NCI-H460 (cell line): ENCODE measurements at places on chromosomes 6 and 20. TPM values are rescaled to one million over a fixed set of nuclear protein-coding genes. Genes with fewer than 3 reads are reported as not detected.
A peak's percentile ranks its signal among the peaks of the same experiment; 100 is the strongest.

- DNase-seq = no peak
Measured at GRCh38 chr20:35111141-35111888, 18.7 kb upstream of the TRPC4AP start.

DNA sequence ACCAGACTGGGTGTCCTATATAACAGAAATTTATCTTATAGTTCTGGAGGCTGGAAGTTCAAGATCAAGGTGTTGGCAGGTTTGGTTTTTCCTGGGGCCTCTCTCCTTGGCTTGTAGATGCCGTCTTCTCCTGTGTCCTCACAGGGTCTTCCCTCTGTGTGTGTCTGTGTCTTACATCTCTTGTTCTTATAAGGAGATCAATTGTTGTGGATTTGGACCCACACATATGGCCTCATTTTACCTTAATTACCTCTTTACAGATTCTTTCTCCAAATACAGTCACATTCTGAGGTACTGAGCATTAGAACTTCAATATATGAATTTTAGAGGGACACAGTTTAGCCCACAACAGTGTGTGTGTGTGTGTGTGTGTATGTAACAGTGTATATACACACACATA lies 74.5 kb downstream of the EDN1 start:
- DNase-seq = no peak

The SAMD5 gene
- total RNA-seq = 11.5 and 12.7 TPM in 2 replicates

The SFT2D1 gene
- 42.2 and 50.7 TPM in 2 replicates for total RNA-seq

DNA sequence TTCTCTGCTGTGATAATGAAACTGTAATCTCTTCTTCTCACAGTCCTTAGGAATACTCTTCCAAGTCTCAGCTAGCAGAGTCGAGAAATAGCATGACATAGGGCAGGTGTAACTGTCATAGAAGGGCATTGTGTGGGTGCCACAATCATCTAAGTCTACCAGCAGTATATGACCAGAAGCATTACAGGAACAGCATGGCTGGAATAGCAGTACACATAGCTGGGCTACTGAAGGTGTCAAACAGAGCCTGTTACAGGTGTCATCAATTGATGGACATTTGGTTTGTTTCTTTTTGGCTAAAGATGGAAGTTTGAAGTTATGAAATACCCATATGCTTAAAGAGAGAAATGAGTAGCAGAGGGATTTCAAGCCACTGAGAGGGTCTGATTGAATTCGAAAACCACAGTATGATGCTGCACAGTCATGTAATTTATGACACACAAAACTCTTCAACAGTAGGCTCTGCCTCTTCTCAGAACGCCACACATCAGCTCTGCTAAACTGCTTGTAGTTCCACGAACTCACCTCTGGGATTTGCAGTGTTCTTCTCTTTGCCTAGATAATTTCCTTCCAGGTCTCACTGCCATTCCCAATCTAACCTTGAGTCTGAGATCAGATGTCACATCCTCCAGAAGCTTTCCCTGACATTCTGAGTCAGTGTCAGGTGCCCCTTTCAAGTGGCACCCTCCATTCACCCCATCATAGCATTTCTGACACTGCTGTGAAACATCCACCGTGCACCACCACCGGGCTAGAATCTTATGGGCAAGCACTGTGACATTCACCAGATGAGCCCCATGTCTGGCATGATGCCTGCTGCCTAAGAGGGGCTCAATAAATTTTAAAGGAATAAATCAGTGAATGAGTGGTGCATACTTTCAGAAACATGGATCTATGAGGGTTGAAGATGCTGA lies 151.0 kb downstream of the ADAT2 start:
- no peak for DNase-seq

- no peak for DNase-seq
Measured at GRCh38 chr6:29845405-29846006, 17.9 kb downstream of the HLA-G start.

DNA sequence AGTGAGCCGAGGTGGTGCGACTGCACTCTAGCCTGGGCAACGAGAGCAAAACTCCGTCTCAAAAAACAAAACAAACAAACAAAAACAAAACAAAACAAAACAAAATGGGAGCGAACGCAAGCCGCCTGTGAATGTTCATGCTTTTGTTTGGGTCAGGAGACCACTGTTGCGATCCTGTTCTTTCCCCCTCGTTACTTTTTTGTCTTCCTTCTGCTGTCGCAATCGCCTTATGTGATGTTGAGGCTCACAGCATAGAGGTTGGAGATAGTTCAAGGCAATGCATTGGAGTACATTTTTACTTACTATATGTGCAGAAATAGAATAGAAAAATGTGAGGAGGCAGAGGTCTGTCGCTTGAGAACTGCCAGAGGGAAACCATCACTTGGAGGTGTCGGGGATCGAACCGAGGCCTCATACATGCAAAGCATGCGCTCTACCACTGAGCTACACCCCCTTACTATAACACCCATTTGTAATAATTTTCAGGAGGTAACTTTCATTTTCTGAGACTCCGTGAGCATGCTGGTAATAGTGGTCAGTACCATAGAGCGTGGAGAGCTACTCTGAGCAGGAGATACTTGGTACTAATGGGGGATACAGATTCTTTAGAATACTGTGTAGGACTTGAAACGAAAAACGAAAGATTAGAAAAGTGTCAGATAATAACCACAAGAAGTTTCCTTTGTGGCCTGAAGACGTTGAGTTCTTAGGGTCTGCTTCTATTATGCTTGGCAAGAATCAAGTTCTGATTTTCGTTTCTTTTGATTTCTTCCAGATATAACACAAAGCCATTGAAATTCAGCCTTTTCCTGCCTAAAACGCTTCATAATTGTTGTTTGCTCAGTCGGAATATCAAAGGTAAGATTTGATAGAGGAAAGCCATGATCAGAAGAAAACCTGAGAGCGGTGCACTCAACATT lies 121.1 kb downstream of the TRIM27 start:
- DNase-seq = peak; percentile 74

The HLA-F gene
- 17.7 and 18.5 TPM in 2 replicates for total RNA-seq

GRCh38 chr6:17928514-17929430 lies 58.7 kb downstream of the KIF13A start:
- no peak for DNase-seq

GRCh38 chr6:90584636-90585255 lies 2.1 kb downstream of the MAP3K7 start:
- no peak for DNase-seq

The MEI4 gene
- not detected in 2 replicates for total RNA-seq

DNA sequence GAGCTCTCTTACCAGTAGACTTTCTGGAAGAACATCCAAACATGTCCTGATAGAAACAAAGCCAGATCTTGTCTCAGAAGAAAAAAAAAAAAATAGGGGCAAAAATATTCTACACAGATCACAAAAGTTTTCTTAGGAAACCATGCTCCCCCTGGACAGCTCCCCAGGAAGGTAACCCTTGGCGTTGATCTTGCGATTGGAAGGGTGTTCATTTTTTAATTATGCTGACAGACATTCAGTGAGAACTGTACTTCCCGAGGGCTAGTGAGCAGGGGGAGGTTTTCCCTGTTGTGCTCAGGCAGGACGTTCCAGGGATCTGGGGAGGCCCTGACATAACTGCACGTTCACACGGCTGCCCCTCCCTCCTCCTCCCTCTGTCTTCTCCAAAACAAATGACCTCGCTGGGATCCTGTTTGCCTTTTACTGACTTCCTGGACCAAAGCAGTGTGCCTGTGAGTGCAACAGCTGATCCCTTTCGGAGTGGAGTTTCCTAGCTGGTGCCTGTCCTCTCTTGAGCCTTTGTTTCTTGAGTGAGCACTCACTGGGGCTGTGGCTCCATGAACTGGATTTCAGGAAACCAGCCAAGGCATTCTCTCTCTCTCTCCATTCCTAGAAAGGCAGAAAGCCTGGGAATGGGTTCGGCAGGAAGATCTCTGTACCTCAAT lies 46.7 kb downstream of the MARCKS start:
- no peak for DNase-seq

The OPRM1 gene
- total RNA-seq = not detected in 2 replicates

DNA sequence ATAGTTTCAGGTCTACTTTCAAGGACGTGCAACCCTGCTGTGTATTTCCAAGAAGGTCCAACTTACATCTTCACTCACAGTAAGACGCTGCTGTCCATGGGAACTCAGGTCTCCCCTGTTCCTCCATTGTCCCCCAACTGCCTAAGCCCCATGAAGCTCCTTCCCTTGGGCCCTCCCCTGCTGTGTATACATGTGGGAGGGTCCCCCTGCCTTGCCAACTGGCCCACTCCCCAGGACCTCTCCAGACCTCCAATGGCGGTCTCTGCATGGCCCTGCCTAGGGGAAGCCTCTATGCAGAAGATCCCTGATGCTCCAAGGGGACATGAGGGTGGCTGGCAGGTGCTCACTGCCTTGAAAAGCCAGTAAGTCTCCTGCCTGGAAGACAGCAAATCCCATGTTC lies 186.7 kb upstream of the CST7 start:
- DNase-seq = no peak

DNA sequence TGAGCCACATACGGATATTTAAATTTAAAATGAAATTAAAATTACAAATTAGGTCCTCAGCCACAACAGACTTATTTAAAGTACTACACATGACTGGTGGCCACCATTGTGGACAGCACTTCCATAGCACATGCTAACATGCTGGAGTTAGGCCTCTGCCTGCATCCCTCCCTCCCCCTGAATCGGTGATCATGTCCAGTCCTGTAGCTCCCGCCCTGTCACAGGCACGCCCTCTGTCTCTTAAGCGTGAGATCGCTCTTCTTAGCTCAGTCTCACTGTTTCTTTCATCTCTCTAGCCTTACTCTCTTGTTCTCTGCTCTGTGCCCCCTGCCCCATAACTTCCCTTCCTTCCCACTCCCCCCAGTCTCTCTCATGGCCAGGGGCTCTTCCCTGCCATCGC lies 28.9 kb downstream of the ELMO2 start:
- DNase-seq = no peak

The ZNF311 gene
- total RNA-seq = 0.20 and 0.32 TPM in 2 replicates

- no peak for DNase-seq
Measured at GRCh38 chr6:17688481-17688880, 18.2 kb downstream of the NUP153 start.

The SOBP gene
- total RNA-seq = 0.59 and 1.6 TPM in 2 replicates

The HSPA12B gene
- total RNA-seq = not detected in 2 replicates

DNA sequence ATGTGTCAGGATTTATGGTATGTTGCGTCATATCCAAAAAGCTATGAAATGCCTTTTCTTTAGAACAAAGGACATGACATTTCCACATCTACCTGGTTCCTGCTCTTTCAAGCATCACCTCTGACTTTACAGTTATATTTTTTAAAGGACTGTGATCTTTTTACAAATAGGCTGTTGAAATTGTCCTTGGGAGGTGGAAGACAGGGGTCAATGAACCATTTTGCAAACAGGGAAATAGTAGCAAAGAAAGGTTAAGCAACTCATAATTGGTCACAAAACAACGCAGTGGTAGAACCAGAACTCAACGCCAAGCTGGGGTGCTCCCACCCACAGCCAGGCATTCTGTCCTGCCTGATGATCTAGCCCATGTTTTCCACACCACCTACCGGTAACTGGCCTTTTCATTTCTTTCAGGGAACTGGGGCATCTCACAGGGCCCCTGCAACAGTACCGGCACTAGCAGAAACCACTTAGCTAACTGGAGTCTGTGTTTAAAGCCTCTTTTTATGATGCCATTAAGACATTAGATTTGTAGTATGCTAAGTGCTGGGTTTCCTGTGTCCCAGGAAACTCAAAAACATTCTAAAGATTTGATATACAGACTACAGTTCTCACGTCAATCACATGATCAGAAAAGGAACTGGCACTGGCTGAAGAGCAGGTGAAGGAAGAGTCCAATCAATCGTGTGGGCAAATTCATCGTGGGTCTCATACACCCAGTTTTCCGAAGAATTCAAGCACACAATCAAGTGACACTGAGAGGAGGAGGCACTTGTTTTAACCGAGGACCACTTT lies 13.9 kb downstream of the ZNF217 start:
- peak; percentile 78 for DNase-seq

The C6orf58 gene
- total RNA-seq = not detected in 2 replicates

- no peak for DNase-seq
Measured at GRCh38 chr6:164469276-164469949, 840.0 kb downstream of the C6orf118 start.

The TTBK1 gene
- total RNA-seq = not detected in 2 replicates

GRCh38 chr6:51292659-51293058 lies 474.0 kb downstream of the TFAP2B start:
- DNase-seq = no peak

- DNase-seq = no peak
Measured at GRCh38 chr6:170024940-170025339, 265.9 kb downstream of the DLL1 start.

- DNase-seq = no peak
Measured at GRCh38 chr6:158648682-158649131, 1.1 kb upstream of the SYTL3 start.

DNA sequence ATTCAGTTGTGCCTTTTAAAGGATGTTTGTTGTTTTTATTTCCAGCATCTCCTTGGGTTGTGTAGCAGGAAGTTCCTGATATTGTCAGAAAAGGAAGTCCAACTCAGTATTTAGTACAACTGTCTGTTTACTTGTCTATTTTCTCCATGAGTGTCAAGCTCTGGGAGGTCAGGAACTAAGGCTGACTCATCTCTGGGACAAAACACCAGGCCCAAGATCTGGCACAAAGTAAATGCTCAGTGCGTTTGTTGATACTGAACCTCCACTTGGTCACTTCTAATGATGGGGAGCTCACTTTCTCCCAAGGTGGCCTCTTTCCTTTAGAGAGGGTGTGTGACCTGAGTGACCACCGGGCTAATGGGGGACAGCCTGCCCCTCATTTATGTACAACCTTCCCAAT lies 12.6 kb upstream of the PIGU start:
- no peak for DNase-seq

The DNAH8 gene
- total RNA-seq = not detected in 2 replicates

The ARHGAP40 gene
- total RNA-seq = 0.12 and 0.61 TPM in 2 replicates

DNA sequence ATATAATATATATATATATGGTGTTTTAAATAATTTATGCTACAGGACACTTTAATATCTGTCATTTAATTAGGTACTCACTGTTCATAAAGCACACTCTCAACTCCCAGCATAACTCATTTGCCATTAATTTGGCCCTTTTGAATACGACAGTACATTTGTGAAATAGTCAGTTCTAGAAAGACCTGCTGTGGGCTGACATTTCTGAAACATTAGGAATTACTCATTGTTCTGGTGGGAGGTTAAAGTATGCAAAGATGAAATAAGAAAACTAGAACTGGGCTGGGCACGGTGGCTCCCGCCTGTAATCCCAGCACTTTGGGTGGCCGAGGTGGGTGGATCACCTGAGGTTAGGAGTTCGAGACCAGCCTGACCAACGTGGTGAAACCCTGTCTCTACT lies 497.5 kb downstream of the UTRN start:
- DNase-seq = no peak

GRCh38 chr20:461254-462198 lies 807 bp downstream of the TBC1D20 start:
- no peak for DNase-seq

DNA sequence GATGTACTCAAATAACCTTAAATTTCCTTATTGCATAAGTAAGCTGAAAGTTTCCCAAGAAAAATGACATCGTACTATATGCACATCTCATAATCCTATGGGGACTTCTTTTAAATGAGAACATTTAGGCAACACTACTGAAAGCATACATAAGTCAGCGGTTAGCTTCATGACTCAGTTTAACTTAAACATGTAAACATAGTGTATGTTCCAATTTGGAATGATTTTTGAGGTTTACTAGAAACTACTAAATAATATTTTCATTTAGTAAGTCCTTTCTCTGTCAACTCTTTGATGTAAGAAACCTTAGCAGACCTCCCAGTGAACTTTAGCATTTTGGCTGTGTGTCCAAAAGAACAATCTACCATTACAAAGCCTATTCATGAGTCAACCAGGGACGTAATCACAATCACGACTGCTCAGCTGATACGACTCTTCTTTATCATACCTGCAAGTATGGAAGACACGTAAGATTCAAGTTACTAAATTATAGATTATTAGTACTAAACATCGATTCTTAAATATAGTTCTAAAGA lies 19.3 kb downstream of the HIVEP2 start:
- DNase-seq = no peak

The TFAP2D gene
- total RNA-seq = not detected in 2 replicates

The KHDC1L gene
- total RNA-seq = not detected in 2 replicates

The COL9A3 gene
- 5.8 and 7.8 TPM in 2 replicates for total RNA-seq
